ENCODE measurements at places on chromosomes 1 and 21.

GRCh38 chr1:108734171-108734865 lies 12.2 kb upstream of the STXBP3 start:
- no peak for DNase-seq

GRCh38 chr1:229440851-229441537 lies 7.1 kb upstream of the ACTA1 start:
- DNase-seq: no peak

DNA sequence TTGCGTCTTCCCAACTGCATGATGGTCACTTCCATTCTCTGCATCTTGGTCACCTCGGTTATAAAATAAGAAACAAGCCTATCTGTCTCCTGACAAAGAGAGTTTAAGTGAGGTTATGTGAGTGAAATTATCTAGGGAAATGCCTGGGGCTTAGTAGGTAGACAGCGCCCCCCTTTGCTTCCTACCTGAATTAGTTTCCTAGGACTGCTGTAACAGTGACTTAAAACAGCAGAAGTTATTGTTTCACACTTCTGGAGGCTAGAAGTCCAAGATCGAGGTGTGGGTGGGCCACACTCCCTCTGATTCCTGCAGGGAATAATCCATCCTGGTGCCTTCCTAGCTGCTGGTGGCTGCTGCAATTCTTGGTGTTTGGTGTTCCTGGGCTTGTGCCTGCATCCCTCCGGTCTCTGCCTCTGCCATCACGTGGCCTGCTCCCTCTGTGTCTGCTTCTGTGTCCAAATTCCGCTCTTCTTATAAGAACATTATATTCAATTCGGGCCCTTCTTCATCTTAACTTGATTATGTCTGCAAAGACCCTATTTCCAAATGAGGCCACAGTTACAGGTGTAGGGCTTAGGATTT lies 92.6 kb downstream of the IGSF21 start:
- DNase-seq: no peak

DNA sequence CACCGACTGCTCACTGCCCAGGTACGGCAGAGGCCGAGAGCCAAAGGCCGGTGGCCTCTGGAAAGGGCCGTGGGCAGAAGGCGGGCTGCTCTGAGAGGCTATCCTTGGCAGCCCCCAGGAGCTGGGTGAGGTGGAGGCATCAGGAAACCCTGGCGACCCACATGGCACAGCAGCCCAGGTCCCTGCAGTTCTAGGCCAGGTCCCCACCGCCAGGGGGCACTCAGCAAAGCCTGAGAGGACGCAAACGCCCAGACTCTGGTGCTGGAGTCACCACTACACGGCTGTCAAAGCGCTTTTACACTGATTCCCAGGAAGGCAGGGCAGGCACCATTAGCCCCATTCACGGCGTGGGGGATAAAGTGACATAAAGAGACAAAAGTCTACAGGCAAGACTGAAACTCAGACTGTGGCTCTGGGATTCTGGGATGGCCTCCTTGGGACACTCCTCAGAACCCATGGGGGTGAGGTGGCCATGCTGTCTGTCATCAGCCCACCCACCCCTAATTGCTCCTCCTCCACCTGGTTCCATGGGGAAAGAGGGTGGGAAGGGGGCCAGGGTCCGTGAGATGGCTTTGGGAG lies 4.9 kb downstream of the PLEKHG5 start:
- DNase-seq: peak; percentile 95

- DNase-seq: no peak
Observed at GRCh38 chr1:25247829-25248754, 838 bp upstream of the RSRP1 start.

GRCh38 chr1:152165286-152166077 lies 6.5 kb upstream of the RPTN start:
- no peak for DNase-seq

DNA sequence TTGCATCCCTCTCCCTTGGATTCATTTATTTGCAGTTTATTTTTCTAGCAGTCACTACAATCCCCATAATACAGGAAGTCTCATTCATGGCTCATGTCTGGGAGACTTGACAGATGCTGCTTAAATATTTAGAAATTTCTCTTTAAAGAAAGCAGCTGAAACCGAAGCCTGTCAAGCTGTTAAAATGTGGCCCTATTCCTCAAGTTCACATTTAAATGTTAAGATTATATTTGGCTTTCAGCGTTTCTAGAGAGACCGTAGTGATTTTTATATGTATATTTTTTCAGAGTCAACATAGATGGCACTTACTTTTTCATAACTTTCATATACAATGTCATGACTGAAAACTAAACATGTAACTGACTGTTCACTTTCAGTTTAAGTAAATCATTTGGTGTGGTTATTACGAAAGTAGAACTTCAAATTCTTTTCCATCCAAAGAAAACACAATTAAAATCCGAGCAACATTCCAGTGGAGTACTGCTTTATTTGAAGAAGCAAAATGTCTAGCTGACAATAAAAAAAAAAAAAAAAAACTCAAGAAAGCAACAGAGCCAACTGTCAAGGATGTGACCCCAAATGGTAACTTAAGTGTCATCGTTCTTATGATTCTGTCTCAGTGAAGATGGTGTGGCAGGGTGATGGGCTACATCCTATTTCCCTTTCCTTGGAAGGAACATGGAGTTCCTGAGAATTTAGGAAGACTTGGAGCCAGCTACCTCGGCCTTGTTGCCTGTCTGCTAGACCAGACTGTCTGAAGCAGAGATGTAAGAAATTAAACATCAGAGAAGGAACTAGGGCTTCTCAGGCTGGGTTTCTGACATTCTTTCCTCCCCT lies 37.8 kb downstream of the MIS18A start:
- no peak for DNase-seq

- DNase-seq: no peak
Observed at GRCh38 chr21:42258885-42259407, 40.0 kb downstream of the ABCG1 start.

All from right cardiac atrium (tissue), 5 donors.